ENCODE measurements at places on chromosomes 6 and 20.

DNA sequence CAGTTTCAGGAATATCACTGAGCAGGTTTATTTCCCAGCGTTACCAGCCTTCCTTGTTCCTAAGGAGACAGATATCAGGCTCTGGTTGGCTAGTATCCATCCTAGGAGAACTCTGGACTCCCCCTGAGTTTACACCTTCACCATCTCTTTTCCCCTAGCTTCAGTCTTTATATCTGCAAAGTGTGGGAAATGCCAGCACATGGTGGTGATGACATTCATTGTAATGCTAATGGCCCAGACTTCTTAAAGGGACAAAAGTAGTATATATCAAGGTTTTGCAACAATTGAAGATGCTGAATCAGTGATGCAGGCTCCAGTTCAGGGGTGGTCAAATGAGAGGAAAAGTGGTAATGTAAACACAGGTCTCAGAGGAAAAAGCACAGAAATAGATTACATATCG is 224.3 kb upstream of the SYNDIG1 start:
- DNase-seq: no peak

GRCh38 chr6:7758456-7758855 is 32.6 kb downstream of the BMP6 start:
- DNase-seq: no peak

GRCh38 chr6:45922728-45923351 is 92.8 kb downstream of the CLIC5 start:
- DNase-seq: peak; percentile 40

- peak; percentile 40 for DNase-seq
Observed at GRCh38 chr6:816510-817084, 123.7 kb upstream of the EXOC2 start.

- DNase-seq: no peak
Observed at GRCh38 chr20:31662372-31662854, 24.7 kb downstream of the COX4I2 start.
